Ovary (tissue), 10 donors: ENCODE measurements at places on chromosomes 1 and 21. TPM values are rescaled to one million over a fixed set of nuclear protein-coding genes. Genes with fewer than 3 reads are reported as not detected.

The ABL2 gene
- polyA plus RNA-seq = 7.5 TPM

The BTG2 gene
- 113 TPM for polyA plus RNA-seq

The RGSL1 gene
- not detected for polyA plus RNA-seq

DNA sequence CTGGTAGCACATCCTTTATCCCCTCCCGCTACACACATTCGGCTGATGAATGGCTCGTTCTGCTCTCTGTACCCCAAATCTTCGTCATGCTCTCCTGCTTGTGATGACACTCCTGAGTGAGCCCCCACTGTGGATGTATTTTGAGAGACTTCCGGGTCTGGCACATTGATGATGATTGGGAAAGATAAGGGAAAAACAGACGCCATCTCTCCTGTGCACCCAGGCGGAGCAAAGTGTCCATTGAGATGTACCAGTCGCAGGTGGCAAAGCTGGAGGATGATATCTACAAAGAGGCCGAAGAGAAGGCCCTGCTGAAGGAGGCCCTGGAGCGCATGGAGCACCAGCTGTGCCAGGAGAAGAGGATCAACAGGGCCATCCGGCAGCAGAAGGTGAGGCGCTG, 27.9 kb upstream of the EFHD2 start:
- DNase-seq = no peak

DNA sequence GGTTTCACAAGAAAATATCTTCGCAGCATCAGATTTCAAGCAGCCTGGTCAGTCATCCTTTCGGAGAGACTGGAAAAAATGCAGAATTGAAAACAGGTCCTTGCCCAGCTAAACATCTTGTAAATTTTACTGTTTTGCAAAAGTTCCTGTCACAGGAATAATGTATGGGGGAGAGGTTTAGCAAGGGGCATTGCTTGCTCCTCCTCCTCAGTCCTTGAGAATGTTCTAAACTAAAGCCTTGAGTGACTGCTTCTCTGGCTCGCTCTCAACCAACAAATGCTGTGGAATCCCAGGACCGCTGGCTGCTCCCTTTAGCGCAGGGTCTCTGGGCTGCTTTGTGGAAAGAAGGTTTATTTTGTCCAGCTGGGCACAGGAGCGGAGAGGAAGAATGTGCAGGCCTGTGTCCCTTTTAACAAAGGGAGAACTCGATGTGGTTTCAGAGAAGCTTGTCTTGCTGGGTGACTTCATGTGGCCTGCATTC, 33.6 kb upstream of the FHAD1 start:
- no peak for DNase-seq

DNA sequence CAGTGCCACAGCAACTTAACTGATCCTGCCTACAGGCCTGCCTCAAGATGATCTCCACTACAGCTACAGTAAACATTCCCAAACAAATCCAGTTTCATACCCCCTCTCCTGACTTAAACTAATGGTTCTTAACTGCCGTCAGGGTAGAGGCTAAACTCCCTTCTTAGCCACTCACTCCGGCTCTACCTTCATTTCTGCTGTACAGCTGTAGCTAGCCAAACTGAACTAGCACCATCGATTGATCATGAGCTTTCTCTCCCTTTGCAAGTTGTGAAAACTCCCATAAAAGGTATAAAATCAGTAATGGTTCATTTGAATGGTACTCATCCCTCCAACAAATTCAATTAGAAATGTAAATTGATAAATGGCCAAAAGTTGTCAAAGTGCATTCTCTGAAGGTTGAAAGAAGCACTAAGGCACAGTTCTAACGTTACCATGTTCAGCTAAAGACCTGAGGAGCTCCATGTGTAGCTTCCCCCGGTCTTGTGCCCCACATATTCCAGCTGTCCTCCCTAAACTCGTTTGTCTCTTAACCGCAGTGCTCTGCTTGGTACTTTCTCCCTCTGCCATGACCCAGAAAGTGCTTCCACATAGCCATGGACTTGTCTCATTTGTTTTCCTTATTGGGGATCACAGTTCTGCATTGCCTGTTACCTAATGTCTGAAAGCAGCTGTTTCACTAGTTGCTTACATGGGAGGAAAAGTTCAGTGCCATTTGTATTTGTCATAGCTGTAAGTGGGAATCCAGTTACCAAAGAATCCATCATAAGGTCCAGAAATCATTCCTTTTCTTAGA, 49.8 kb downstream of the DHX9 start:
- no peak for DNase-seq

DNA sequence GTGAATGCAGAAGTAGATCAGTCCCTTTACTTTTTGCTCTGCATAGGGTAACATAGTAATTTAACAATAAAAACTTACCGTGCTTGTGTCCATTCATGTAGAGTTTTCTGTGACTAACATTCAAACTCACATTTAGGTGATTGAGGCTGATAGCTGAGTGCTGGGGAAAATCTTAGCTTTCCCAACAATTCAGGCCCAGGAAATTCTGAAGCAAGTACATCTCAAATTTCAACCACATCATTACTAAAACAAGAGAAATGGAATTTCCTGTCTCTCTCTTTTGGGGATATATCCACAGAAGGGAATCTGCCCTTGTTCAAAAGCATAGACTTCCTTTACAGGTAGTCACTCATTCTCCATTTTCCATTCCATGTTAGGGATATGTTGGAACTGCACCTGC, 33.1 kb upstream of the C1orf146 start:
- no peak for DNase-seq

DNA sequence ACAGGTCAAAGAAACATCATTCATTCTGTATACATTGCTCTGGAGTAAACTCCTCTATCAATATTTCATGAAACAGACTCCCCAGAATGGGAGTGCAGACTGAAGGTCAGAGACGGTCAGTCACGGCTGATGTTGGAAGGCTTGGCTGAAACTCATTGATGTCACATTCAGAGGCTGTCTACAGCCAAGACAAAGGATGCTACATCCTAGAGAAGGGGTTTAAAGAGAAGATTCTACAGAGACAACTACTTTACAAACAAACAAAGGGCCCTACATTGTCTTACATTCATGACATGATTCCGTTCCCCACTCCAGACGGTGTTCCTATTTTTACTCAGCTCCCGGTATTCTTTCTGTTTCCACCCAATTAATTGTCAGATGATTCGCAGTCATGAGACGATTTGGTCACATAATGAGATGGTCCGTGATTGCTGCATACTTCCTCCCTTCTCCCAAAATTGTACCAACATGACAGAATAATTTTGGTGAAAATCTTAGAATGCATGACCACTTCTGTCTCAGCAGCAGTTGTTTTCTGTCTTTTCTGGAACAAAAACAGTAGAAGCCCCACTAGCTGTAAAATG, 73.8 kb upstream of the VAV3 start:
- no peak for DNase-seq

DNA sequence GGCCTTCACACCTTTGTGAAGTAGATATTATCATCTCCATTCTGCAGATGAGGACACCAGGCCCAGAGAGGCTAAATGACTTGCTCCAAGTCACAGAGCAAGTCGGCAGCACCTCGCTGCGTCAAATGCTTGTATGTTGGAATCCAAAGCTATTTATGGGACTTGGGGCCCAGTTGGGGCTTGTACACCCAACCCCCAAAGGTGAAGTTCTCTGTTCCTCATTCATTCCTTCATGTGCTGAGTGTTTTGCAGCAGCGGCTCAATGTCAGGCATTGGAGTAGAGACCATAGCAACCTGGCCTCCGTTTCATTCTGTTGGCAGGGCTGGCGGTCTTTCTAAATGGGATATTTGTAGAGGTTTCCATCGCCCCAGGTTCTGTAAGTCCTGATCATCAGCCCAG, 113.4 kb upstream of the SLC25A33 start:
- DNase-seq = no peak
